Ascending aorta (tissue), 2 donors: ENCODE measurements at places on chromosomes 3 and 15. TPM values are rescaled to one million over a fixed set of nuclear protein-coding genes. Genes with fewer than 3 reads are reported as not detected.

Gene TRIM42
- total RNA-seq: not detected

DNA sequence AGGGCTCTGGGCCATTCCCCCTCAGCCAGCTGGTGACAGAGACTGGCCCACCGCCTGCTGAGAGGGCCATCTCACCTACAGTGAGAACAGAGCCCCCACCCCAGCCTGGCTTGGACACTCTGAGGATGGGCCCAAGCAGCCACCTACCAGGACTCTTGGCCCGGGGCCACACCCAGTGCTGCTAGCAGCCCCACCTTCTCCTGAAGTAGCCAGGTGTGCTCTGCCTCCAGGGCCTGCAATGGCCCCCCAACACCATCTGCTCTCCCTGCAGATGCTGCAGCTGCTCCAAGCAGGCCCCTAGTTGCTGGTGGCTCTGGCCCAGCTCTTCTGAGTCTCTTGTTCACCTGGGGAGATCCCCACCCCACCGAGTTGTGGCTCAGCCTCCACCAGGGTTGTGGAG, 6.8 kb upstream of the CLK3 start:
- DNase-seq: no peak
- H3K27me3 ChIP-seq: no peaks in the 10 kb centered on the region
- H3K4me3 ChIP-seq: no peak overlapping the region
- H3K36me3 ChIP-seq: no peaks in the 10 kb centered on the region
- no peaks in the 10 kb centered on the region for H3K4me1 ChIP-seq

DNA sequence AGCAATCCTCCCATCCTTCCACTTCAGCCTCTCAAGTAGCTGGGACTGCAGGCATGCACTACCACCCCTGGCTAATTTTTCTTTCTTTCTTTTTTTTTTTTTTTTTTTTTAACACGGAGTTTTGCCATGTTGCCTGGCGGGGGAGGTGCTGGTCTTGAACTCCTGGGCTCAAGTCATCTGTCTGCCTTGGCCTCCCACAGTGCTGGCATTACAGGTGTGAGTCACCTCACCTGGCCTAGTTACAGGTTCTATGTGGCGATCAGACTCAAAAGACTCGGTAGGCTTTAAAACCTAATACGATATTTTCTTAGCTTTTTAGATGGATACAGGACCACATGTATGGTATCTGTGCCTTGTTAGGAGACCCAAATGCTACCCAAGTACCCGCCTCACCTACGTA, 14.0 kb upstream of the SLC25A26 start:
- no peaks in the 10 kb centered on the region for H3K36me3 ChIP-seq
- no peak overlapping the region for H3K27ac ChIP-seq
- H3K27me3 ChIP-seq: no peaks in the 10 kb centered on the region
- no peak overlapping the region for H3K4me3 ChIP-seq
- H3K4me1 ChIP-seq: no peaks in the 10 kb centered on the region
- DNase-seq: no peak

- H3K27me3 ChIP-seq: no peaks in the 10 kb centered on the region
- no peaks in the 10 kb centered on the region for H3K4me1 ChIP-seq
- no peak for DNase-seq
These were observed 65.6 kb upstream of the PLXNA1 start for GRCh38 chr3:126917232-126917804.
